ENCODE measurements at places on chromosomes 7 and 10.
A peak's percentile ranks its signal among the peaks of the same experiment; 100 is the strongest.

DNA sequence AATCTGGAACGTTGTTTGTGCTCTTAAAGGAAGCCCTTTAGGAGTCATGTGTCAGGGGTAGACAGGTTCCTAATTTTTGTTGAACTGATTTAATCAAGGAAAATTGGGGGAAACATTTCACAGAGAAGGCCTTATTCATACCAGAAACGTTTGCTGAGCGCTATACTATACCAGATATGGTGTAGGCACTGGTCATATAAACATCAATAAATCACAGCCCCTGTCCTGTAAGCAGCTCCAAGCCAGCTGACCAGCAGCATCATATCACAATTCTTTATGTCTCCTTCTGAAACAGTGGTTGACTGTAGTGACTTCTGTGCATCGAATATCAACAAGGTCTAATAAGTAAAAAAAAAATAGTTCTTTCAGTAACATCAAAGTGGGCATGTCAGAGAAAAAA lies 1.1 kb downstream of the TMEM178B start:
- no peak for DNase-seq

- no peak for DNase-seq
Measured at GRCh38 chr10:15137036-15137359, 31.5 kb downstream of the NMT2 start.

GRCh38 chr7:5396999-5397663 lies 26.5 kb downstream of the TNRC18 start:
- DNase-seq = peak; percentile 88

- DNase-seq = no peak
Measured at GRCh38 chr10:79442171-79443040, 3.0 kb downstream of the ZCCHC24 start.

DNA sequence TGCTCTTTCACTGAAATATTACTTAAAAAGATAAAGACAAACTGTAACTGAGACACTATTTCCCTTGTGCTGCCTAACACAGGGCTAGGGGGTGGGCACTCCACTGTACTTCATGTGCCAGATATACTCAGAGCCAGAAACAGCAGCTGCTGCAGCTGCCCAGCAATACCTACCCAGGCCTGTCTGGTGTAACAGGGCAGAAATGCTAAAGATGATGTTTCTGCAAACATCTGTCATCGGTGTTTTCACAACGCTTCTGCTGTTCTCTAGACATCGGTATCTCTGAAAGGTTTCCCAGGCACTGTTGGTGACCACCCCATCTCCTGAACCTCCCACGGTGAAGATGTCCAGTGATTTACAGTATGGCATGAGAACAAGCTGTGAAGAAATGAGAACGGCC lies 42.7 kb downstream of the LAMB1 start:
- DNase-seq = no peak

GRCh38 chr7:128389618-128390329 lies 20.0 kb downstream of the IMPDH1 start:
- DNase-seq = no peak

DNA sequence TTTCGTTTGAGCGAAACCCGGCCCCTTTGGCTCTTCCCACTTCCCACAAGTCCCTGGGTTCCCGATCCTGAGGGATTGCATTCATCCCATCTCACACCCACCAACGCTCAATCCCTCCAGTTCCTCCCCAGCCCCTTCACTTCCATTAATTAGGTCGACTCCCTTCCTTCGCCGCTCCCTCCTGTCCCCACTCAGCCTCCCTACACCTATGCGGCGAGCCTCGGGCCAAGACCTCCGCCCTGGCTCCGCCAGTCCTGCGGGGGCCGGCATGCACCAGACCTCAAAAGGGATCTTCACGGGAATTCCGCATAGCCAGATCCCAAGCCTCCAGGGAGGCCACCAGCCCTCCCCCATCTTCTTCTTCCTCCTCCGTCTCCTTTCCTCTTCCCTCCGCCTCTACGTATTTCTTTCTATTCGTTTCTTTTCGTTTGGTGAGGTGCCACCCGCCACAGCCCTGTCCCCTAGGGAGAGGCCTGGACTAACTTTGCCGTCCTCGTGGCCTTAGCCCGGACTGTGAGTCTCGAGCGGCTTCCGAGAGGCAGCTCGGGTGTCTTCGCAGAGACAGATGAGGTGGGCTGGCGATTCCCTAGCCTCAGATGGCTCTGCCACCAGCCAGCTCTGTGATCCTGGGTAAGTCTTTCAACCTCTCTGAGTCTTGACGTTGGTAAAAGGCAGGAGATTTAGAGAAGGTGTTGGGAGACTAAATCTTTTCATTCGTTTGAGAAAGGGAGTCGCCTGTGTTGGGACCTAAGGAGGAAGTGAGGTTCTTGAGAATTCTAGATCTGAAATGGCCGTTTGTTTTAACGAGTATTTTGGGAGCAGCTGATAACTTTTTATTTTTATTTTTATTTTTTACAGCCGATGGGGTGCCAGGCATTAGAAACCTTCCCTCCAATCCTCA lies 8.1 kb upstream of the LBX1 start:
- DNase-seq = no peak

- DNase-seq = no peak
Measured at GRCh38 chr7:32462977-32463376, 27.2 kb downstream of the LSM5 start.

DNA sequence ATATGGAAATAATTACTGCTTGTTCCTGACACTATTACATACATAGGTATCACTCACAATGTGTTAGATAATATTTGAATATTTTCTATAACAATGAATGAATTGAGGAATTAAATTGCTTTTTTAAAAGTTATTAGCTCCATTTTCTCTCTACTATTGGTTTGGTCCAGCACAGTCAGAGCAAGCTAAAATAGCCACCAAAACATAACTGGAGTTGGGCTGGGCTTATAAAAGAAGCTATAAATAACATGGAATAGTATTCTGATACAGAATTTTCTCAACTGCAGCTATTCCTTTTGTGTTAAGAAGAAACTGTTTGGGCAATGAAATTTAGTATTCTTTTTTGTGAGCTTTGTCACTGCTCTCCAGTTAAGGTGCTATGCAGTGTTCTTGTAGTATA lies 142.6 kb upstream of the LRRN3 start:
- no peak for DNase-seq

- DNase-seq = no peak
Measured at GRCh38 chr7:155455776-155456737, 1.9 kb upstream of the EN2 start.

DNA sequence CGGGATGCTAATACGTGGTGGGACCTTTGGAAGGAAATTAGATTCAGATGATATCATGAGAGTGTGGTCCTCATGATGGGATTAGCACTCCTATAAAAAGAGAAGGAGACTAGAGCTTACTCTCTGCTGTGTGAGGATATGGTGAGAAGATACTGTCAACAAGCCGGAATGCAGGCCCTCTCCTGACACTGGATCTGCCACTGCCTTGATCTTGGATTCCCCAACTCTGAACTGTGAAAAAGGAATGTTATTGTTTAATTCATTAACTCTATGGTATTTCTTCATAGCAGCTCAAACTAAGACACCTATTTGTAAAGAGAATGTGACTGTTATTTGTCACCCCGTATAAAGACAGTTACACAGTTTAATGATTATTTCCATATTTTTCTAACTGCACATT lies 1227.5 kb upstream of the C7orf33 start:
- DNase-seq = no peak

DNA sequence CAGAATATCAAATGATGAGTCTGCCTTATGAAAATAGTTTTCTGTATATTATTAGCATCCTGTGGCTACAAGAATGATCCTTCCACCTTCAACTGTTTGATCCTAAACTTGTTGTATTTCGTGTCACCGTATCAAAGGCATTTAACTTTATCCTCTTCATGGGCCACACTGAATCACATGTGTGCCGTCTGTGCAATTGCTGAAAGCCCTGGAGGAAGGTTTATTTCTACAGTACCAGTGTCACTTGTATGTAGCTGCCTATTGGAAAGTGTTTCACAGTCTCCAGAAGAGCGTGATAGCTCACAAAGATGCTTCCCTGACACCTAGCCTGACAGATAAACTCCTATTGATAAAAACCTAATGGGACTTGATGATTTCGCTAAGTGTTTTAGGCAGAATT lies 94.5 kb downstream of the ITGA8 start:
- DNase-seq = no peak

- no peak for DNase-seq
Measured at GRCh38 chr7:166338-167060, 25.9 kb upstream of the FAM20C start.

GRCh38 chr7:128155100-128155740 lies 85.9 kb upstream of the LEP start:
- no peak for DNase-seq

GRCh38 chr7:129678606-129679005 lies 67.1 kb downstream of the NRF1 start:
- DNase-seq = no peak

DNA sequence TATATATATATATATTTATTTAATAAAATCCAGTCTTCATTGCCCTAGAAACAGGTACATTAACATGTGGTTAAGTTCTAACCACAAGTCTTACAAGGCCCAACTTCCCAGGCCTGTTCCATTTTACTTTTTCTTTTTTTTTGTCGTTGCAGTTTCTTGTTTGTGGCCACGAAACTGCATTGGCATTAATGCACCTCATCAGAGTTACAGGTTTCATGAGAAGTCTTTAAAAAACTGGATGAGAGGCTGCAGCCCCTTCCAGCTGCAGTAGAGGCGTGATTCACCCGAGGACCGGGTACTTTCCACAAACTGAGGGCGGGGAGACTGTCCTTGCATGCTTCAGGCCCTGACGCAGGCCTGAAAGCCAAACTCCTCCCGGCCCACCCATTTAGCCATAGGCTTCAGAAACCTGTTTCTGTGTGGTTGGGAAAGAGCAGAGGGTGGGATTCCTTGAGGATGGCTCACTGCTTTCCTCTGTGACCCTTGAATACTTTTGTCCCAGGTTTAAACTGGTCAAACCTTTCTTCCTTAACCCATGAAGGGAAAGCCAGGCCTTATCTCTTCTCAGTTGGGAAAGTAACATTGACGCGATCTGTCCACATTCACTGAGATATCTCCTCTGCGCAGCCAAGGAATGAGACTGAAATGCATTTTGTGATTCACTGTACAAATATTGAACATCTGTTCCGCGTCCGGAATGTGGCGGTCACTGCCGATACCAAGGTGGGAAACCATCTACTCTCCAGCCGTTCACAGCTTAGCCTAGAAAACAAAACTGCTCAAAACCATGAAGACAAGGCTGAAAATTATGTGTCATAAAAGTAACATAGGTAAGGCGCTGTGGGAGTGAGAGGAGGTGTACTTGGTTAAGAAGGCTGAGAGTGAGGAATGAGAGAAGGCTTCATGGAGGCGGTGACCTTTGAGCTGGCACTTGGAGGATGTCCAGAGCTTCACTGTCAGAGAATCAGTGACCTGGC lies 311.7 kb downstream of the GATA3 start:
- DNase-seq = peak; percentile 43

DNA sequence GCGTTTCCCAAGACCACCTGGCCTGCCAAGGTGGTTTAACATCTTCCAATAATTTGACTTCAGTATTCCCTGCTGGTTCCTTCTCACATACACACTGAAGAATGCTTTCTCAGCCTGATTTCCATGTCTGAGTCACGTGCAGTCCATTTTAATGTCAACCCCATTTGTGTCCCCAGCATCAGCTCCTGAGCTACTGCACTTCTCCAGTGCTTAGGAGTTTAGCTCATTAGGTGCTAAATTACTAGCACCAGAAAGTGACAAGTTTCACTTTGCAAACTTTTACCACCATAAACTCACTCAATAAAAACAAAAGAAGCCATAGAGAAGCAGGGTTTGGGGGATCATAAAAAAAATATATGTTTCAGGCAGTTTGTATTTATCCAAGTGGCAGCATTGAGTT lies 279.3 kb upstream of the SORCS1 start:
- no peak for DNase-seq

GRCh38 chr10:63027531-63027930 lies 105.6 kb upstream of the NRBF2 start:
- DNase-seq = no peak

- no peak for DNase-seq
Measured at GRCh38 chr10:18279173-18279572, 138.9 kb downstream of the CACNB2 start.

GRCh38 chr10:104109908-104110662 lies 11.9 kb upstream of the SFR1 start:
- DNase-seq = no peak

- no peak for DNase-seq
Measured at GRCh38 chr10:49756031-49756430, 6.1 kb downstream of the OGDHL start.

- no peak for DNase-seq
Measured at GRCh38 chr10:91567815-91568214, 65.1 kb downstream of the PPP1R3C start.

DNA sequence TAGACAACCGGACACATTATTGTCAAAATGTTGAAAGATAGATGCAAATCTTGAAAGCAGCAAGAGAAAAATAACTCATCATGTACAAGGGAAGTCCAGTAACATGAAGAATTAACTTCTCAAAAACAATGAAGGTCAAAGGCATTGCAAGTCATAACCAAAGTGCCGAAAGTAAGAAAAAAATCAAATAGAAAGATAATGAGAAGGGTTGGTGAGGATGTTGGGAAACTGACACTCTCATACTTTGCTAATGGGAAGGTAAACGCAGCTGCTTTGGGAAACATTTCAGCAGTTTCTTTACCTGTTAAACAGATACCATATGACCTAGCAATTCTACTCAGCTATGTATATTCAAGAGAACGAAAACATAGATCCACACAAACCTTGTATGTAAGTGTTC lies 303.0 kb downstream of the ARL4A start:
- no peak for DNase-seq

GRCh38 chr10:35637462-35637861 lies 4.6 kb downstream of the FZD8 start:
- DNase-seq = no peak
